Stimulated activated CD8-positive, alpha-beta memory T cell treated with anti-CD3 and anti-CD28 coated beads, Interleukin-4, amount 100 ng/mL, for 4 hours (primary cell): ENCODE measurements at places on chromosomes 5 and 9.

DNA sequence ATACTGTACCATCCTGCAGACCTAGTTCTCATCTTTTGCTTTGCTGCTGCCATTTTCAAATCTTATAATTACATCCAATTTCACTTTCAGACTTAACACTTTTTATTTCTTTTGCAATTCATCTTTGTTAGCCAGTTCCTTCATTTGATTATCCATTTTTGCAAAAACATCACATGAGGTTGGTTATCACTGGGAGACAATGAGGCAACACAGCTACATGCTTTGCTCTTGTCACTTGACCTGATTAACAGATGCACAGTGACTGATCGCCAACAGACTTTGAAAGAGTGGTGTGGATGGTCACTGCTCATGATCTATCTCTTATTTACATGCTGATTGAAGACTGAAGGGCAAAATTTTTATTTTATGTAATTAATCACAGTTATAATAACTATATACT, 17.0 kb upstream of the RNF20 start:
- DNase-seq = no peak

- no peak for DNase-seq
These were observed 192.8 kb downstream of the CDH18 start for GRCh38 chr5:19795218-19795617.

GRCh38 chr9:107293543-107294085, 10.5 kb downstream of the RAD23B start:
- no peak for DNase-seq

DNA sequence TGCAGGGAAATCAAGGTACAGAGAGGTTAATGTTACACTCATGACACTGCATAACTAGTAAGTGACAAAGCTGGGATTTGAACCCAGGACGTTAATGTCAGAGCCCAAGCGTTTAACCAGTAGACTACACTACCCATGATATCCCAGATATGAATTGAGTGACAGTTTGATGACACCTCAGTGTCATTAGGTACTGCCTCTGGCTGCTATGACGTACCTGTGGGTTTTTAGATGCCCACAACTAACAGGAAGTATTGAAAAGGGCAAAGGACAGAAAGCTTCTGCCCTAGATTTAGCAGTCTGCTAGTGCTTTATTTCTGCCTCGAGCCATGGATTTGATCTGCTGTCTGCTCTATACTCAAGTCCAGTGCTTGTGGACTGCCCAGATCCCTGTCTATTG, 56.2 kb downstream of the GLRA1 start:
- DNase-seq = no peak

GRCh38 chr9:94794476-94795167, 68.1 kb downstream of the AOPEP start:
- DNase-seq = no peak

DNA sequence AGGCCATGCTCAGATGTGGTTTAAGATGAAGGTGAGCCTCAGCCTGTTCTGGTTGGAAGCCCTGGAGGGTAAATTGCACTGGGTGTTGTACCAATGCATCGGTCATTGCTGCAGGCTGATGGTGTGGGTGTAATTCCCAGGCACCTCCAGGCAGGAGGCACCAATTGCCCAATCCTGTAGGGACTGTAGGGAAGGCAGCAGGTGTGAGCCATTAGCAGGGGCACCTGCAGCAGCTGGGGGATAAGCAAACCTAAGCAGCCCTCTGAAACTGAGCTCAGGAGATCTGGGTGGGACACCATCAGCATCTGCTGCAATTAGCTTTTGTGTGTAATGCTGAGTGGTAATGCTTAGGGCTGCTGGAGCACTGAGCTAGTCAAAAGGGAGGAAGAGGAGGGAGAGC, 190.1 kb upstream of the TBC1D2 start:
- DNase-seq = no peak

GRCh38 chr9:85897848-85898247, 43.1 kb upstream of the NAA35 start:
- DNase-seq = no peak

DNA sequence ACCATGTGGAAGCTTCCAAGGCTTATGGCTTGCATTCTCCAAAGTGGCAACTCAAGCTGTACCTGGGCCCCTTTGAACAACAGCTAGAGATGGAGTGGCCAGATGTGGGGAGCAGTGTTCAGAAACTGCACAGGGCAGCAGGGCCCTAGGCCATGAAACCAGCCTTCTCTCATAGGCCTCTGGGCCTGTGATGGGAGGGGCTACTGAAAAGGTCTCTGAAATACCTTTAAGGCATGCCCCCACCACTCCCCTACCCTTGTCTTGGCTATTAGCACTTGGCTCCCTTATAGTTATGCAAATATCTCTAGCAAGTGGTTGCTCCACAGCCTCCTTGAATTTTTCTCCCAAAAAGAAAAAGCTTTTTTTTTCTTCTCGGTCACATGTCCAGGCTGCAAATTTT, 1014.6 kb downstream of the DTWD2 start:
- DNase-seq = no peak

GRCh38 chr9:78574354-78575045, 277.6 kb downstream of the PSAT1 start:
- no peak for DNase-seq

GRCh38 chr9:131464354-131465000, 38.2 kb upstream of the POMT1 start:
- no peak for DNase-seq
